ENCODE measurements at places on chromosomes 4 and X.

DNA sequence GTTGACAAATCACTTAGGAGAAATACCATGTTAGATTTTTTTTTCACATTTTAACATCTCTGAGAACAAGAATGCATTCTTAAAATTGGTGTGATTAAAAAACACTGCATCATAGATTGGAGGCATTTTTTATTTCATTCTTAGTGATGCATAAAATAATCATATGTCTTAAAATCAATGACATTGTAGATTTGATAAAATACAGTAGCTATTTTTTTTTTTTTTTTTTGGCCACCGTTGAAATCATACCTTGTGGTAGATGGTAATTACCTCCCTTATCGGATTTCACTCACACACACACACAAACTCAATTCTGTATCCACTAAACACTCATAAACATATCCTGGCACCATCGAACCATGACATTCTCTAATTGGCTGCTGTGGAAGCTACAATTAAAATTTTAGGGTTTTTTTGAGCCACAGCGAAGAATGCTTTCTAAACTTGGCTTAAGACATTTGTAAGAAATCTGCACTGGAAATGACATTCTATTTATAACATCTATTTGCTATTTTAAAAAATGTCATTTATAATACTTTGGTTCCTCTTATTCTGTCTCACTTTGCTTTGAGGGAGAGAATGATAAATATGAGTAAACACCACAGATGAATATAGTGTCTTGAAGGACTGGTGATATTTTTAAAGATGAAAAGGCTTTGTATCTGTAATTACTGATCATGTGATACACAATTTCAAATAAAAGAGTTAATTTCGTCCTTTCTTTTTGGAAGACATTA is 60.1 kb downstream of the CCSER1 start:
- no peak for DNase-seq

GRCh38 chr4:130210864-130211263 is 1114.9 kb downstream of the C4orf33 start:
- DNase-seq: no peak

GRCh38 chrX:11886745-11887144 is 128.7 kb downstream of the MSL3 start:
- no peak for DNase-seq

DNA sequence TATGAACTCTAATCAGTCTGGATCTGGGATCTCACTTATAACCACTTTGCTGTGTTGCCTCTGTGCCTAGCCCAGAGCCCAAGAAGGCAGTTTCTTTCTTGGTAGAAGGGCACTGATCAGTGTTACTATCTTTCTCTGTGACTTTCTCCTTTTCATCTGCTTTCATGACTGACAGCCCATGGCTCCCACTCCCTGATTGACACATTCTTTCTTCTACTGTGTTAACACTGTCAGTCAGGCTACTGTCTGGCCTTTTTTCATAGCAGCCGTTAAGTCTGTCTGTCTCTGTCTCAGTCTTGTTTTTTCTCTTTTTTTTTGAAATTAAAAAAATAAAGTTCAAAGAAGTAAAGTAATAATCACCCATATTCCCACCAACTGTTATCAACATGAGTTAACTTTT is 210.6 kb downstream of the GPC3 start:
- DNase-seq: no peak

DNA sequence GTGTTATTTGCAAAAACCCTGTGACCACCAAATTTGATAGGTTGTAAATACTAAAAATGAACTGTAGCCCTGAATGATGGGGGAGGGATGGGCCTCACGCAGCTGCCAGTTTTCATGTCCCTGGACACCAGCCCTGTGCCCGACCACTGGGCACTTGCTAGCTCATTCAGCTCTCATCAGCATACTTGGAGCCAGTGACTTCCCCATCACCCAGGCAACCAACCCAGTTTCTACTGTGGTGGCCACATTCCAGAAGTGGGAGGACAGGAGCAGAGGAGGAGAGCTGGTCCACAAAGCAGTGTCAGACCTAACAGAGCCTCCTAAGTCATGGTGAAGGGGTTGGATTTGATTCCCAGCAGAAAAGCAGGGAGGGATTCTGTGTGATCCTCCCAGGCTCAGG is 128.2 kb downstream of the CPEB2 start:
- no peak for DNase-seq

GRCh38 chrX:137748827-137749226 is 182.9 kb downstream of the ZIC3 start:
- no peak for DNase-seq

GRCh38 chr4:36010397-36010929 is 233.9 kb downstream of the ARAP2 start:
- no peak for DNase-seq

Data from large intestine (tissue), 12 donors.